ENCODE measurements at places on chromosomes 7 and 10.

GRCh38 chr7:103658055-103659005 is 212.3 kb upstream of the SLC26A5 start:
- DNase-seq: no peak

DNA sequence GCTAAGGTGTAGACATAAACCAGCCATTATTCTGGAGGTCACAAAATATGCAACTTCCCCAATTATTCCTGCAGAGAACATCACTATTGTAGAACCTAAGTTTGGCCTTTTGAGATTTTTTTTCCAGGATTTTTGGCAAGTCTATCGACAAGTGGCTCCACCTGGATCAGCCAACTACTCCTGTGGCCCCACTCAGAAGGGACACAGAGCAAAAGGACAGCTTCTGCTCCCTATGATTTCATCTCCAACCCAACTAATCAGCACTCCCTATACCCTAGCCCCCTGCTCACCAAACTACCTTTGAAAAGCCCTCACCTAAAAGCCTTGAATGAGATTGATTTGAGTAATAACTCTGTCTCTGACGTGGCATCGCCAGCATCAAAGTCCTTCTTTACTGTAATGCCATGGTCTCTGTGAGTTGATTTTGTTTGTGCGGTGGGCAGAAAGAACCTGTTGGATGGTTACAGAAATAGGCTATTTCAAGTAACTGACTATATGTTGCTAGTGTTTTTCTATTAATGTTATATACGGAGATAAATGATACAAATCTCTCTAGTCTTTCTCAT is 13.7 kb upstream of the CROT start:
- no peak for DNase-seq

- DNase-seq: no peak
Observed at GRCh38 chr7:30682212-30683083, at the start of gene CRHR2. Gene CRHR2, minus strand, starts transcription at chr7:30682456. Its CDS starts 176 bp downstream, at chr7:30682280.

- DNase-seq: no peak
Observed at GRCh38 chr10:109957092-109957797, 33.9 kb upstream of the XPNPEP1 start.

GRCh38 chr10:16867556-16867955 is 50.3 kb upstream of the RSU1 start:
- DNase-seq: no peak

DNA sequence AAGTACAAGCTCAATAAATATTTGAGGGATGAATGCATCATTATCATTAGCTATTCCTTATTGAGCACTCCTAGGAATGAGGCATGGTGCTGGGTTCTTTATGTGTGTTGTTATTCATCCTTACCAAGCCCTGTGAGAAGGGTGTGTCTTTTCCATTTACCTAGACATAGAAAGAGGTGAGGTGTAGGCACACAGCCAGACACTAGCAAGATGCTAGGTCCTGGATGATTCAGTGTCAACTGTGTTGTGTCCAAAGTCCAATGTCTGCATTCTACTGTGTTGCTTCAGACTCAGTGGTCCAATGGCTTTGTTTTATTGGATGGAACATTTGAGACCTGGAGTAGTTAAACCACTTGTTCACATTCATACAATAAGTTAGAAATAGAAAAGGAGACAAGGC is 605.5 kb downstream of the LRMDA start:
- no peak for DNase-seq

GRCh38 chr7:142939226-142939910 is at the start of gene LLCFC1:
Gene LLCFC1, plus strand, starts transcription at chr7:142939484. Its CDS starts 138 bp downstream, at chr7:142939622.
- DNase-seq: no peak

DNA sequence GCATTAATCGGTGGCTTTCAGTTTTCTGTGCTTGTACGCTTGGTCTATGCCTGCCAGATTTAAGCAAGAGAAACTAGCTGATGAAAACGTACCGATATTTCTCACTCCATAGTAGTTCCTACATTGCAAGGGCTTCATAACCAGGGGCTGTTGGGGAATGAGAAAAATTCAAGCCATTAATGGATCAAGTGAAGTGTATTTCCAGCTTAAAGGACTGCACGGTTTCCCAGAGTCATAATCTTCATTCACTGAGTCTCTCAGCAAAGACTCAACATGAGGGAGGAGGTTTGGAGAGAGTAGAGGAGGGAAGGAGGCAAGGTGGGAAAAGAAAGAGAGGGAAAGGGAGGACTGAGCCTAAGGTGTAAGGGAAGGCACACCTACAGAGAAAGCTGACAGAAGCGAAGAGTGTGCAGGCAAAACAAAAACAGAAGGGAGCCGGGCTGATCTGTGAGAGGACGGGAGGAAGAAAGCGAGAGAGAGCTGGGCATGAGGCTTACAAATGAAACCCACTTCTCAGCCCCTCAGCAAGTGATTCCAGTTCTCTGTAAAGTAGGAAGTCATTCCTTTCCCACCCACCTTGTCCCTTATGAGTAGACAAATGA is 625 bp downstream of the GIMAP2 start:
- DNase-seq: no peak

DNA sequence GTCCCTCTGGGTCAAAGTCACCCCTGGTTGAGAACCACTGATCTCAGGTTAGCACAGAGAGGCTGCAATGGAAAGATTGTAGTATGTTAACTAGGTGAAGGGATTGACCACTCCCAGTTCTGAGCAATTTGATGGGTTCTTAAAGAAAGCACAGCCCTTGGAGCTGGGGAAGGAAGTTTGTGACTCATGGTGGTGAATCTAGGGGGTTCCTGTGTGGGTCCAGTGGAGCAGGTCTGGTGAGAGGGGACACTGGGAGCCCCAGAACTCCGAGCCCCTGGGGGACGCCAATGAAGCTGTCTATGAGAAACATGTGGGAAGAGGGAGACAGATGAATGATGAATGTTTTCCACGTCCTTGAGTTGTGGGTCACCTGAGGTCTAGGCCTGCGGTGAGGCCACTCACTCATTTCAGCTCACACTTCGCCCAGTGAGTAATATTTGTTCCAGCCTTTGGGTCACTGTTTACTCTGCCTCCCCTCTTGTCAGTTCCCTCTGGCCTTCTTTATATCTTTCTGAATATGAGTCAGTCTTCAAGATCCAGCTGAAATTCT is 341.9 kb downstream of the LRMDA start:
- peak; percentile 57 for DNase-seq

GRCh38 chr7:32228601-32229000 is 158.4 kb upstream of the PDE1C start:
- no peak for DNase-seq

DNA sequence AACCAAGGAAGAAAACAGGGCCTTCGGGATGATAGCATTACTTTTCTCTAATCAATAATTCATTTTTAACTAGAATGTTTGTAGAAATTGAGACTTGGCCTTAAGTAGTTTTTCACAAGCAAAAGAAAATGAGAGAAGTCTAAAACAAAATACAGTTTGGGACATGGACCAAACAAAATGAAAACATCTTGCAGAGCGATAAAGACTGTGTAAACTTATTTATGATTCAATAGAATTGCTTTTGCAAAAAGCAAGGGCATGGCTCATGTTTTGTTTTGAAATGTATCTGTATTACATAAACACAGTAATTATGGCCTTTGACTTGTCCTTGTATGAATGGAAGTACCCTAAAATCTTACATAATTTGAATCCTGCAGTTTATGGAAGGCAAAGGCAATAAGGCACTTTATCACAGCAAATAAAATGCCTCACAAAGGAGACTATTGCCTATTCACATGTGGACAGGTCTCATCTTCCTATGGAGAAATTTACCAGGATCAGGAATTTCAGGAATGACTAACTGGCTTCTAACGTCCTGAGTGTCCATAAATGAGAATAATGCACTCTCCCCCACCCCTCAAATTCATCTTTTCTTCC is 295.2 kb downstream of the PTEN start:
- DNase-seq: no peak

DNA sequence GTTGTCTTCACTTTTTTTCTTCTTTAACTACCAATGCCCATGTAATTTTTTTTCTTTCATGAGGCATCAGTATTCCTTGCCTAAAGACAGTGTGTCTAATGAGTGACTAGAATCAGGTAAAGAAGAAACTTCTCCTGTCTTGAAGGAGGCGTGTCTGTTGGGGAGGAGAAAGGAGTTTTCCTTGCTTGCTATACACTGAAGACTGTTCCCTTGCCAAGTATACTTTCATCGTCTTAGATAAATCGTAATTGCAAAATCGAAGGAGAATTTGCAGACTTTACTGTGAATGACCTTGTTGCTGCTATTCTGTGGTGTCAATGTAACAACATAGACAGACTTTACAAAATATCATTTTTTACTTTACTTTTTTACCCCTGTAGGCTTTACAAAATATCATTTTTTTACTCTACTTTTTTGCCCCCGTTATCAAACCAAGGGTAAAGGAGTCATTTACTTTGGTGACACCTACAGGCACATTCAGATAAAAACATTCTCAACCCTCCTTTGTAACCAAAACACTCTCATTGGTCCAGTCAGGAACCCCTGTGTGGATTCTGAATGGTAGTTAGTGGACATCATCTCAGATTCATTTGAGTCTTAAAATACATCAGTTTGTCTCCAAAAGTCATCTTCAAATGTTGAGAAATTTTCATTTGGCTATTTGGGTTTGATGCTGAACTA is 232.4 kb downstream of the AHR start:
- DNase-seq: no peak

- DNase-seq: no peak
Observed at GRCh38 chr7:106766551-106766950, 98.5 kb upstream of the PIK3CG start.

DNA sequence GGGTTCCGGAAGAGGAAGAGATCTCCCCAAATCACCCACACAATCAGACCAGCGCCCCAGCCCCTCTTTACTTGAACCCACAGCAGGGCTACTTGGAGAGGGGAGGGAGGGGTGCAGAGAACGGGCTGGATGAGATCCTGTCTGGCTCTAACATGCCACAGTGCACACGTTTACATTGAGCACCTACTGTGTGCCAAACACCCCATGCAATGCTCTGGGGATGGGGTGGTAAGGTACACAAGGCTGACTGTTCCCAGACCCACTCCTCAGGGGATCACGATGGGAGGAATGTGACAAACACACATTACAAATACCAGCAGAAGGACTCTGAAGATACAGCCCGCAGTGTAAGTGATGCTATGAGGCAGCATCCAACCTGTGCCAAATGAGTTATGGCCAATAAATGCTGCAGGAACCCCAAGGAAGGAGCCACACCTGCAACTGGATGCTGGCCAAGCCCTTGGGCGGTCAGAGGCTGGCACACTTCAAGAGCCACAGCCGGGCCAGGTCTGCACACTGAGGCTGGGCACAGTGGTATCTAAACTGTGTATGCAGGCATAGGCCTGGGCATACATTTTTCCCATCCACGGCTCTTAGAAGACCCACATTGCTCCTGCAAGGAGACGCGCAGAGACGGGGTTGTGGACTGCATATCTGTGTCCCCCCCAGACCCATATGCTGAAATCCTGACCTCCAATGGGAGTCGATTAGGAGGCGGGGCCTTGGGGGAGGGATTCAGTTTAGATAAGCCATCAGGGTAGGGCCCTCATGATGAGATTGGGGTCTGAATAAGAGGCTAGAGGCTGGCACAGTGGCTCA is 6.4 kb downstream of the SPOCK2 start:
- DNase-seq: no peak

GRCh38 chr10:85791818-85792532 is 574.6 kb downstream of the GRID1 start:
- DNase-seq: no peak

DNA sequence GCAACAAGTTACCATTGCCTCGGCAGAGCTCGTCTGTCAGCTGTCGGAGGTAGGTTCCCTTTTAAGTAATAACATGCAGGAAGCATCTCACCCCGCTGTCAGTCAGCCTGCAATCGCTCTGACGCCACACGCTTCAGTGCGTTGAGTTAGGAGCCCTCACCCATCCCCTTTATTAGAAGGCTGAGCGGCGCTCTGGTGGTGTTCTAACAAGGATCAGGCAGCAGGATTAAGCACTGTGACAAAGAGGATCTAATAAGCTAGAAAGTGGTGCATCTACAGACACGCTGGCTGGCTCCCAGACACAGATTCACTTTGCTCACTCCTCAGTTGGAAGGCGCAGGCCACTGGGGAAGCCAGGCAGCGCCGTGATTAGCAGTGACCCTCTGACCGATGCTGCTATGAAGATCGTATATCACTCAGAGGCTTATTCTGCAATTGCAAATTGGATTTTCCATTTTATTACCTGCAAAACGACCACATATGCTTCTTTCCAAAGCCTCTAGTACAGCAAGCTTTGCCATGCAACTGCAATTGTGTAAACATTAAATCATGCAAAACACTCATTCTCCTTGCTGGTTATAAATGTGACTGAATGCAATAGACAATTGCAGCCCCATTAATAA is 117.7 kb downstream of the RSU1 start:
- no peak for DNase-seq

DNA sequence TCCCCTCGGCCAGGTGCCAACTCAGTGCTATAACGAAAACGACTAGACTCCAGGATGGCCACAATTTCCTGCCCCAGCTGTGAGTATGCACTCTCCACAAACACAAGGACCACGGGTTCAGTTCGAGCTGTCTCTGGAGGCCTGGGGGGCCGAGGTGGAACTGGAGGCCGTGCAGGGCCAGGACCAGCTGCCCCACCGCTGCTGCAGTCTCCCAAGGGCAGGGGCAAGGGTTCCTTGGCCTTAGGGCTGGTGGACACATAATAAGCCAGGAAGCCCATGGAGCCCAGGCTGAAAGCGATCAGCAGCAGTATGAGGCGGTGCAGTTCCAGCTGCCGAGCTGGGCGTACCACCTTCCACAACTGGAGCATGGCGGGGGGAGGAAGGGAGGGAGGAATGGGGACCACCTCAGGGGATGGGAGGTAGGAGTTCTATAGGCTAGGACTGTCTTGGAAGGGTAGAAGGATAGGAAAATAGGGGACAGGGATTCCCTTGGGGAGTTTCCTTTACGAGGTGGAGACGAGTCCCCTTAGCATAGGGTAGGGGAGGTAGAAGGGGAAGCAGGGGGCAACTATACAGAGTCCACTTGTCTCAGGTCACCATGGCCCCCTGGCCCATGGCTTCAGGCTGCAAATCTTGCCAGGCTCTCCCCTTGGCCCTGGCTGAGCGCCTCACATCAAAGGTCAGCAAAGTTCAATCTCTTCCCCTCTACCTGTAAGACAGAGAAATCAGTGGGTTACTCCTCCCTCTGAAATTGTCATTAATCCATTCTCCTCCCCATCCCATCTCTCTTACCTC is 3.2 kb downstream of the NDST2 start:
- no peak for DNase-seq

DNA sequence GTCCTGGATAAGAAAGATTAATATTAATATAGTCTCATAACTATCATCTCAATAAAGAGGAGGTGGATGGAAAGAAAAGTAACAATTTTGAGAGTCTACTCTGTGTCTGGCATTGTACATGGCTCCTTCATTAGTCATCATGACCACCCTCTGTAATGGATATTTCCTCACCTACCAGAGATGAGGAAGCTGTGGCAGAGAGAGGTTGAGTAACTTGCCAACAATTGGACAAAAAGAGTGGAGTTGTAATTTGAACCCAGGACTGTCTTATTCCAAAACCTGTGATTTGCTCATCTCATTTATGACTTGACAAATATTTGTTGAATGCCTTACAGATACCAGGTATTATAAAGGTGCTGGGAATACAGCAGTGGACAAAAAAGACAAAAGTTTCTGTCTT is 2.1 kb upstream of the IDE start:
- no peak for DNase-seq

GRCh38 chr7:116222501-116222900 is 12.2 kb downstream of the TES start:
- DNase-seq: no peak
